ENCODE measurements at places on chromosomes 11 and 22. TPM values are rescaled to one million over a fixed set of nuclear protein-coding genes. Genes with fewer than 3 reads are reported as not detected.

The SPTBN2 gene
- 0.23 TPM for total RNA-seq

DNA sequence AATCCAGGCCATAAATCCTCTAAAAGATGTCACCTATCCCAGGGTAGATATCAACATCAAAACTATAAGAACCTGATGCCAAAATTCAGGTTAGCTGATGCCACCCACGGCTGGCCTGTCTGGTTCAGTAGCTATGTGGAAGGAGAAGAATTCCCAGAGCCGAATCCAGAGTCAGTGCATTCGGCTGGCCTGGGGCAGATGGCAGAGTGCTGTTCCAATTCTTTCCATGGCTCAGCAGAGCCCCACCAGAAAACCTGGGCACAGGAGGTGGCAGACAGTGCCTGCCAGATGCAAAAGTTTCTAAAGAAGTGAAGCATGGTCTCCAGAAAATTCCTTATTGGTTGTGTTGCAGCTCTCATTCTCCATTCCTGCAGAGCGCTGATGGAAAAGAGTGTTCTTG lies 19.9 kb upstream of the OR8B8 start:
- no peak for DNase-seq

DNA sequence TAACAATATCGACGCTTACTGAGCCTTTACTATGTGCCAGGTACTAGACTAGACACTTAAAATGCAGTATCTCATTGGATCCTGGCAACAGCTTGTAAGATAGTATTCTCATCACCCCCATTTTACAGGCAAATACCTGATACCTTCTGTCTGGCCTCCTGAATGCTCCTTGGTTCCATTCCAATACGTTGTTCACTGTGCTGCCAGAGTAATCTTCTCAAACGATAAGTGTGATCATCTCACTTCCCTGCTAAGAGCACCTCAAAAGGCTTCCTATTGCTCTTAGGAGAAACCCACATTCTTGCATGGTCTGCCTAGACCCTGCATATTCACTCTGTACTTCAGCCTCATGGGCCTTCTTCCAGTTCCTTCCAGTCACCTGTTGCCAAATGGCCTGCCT lies 1.3 kb upstream of the NRIP3 start:
- no peak for DNase-seq

The NXPE2 gene
- not detected for total RNA-seq

- DNase-seq: no peak
Measured at GRCh38 chr22:18109410-18110193, 1.0 kb upstream of the TUBA8 start.

The VPREB1 gene
- not detected for total RNA-seq

The SYCE3 gene
- not detected for total RNA-seq

The MOGAT2 gene
- not detected for total RNA-seq

The NAALADL1 gene
- 16.0 TPM for total RNA-seq

The KRTAP5-7 gene
- not detected for total RNA-seq

- no peak for DNase-seq
Measured at GRCh38 chr11:112175599-112175952, 264 bp downstream of the BCO2 start.

- no peak for DNase-seq
Measured at GRCh38 chr11:116376054-116376453, 396.7 kb downstream of the BUD13 start.

The TENM4 gene
- total RNA-seq: 0.31 TPM

DNA sequence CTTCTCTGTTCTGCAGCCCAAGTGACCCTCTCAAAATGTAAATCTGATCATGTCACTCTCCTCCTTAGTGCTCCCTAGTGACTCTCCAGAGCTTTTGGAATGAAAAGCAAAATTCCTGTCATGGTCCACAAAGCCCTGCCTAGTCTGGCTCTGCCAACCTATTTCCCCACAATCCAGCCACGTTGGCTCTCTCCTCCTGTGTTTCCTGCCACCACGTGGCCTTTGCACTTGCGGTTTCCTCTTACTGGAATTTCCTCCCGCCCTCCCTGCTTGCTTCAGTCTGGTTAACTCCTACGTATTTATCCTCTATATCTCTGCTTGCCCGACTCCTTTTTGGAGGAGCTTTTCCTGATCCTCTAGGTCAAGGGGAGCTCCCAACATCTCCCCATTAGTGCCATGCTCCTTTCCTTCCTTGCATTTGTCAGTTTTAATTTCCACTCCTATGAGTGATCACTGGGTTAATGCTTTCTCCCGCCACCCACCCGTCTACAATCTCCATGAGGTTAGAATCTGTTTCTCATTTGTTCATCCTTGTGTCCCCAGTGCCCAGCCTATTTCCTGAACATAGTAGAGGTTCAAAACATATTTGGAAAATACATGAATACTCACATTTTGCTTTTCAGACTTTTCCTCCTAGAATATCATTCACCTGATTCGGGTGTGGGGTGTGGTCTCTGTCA lies 11.5 kb downstream of the NNMT start:
- no peak for DNase-seq

DNA sequence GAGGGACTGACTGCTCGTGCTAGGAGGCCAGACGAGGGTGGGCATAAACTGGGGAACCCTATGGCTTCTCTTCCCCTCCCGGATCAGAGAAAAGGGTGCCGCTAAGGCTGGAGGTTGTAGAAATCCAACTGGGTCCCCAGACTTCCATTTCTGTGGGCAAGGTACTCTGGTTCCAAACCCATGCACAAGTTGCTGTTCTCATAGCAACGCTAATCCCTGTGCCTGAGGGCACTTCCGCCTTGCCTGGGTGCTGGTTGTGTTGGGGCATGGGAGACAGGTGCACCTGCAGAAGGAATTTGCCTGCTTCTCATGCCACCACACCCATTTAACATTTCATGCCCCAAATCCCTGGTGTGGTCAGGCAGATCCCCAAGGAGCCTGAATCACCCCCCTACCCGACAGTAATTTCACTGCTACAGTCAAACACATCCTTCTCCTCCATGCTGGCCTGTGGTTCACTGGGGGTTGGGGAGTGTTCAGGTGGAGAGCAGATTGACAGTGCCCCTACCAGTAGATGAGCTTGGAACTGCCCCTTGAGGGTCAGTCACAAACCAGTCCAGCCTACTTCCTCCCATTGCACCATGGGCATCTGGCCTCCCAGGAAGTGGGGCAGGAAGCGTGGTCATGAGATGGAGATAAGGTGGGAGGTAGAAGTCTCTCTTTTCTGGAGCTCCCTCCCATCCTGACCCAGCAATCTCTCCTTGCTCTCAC lies 1.2 kb downstream of the C2CD2L start:
- no peak for DNase-seq
